T-helper 2 cell (primary cell): ENCODE measurements at places on chromosomes 2 and 18.
A peak's percentile ranks its signal among the peaks of the same experiment; 100 is the strongest.

DNA sequence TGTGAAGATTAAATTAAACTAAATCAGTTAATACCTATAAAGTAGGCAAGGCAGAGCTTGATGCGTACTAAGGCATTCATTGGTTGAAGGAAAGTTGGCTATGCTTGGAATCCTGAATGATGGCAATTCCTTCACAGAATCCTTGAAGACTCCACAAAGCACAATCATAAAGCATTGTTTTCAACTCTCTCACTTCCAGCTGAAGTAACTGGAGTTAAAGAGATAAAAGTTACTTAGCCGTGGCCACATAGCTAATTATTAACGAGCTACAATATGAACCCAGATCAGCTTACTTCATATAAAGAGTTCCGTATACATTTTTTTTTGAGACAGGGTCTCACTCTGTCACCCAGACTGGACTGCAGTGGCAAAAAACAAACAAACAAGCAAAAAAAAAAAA lies 483.9 kb upstream of the DDX18 start:
- DNase-seq = no peak

- no peak for DNase-seq
These were observed 596.6 kb downstream of the XIRP2 start for GRCh38 chr2:167484875-167485274.

DNA sequence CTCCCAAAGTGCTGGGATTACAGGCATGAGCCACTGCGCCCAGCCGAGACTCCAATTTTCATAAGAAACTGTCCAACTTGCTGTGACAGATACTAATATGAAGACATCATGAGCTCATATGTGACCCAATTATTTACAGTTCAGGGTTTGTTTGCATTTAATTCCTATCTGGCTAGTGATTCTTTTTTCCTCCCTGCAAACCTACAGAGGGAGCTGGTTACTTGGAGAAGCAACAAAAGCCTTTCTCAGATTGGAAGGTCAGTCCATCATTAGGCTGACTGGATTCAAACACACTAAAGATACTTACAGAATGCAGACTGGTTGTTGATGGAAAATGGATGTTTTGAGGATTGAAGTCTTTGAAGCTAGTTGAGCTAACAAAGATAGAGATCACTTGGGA lies 176.4 kb downstream of the ANKRD44 start:
- DNase-seq = no peak

GRCh38 chr2:156489750-156490465 lies 53.7 kb downstream of the GPD2 start:
- peak; percentile 48 for DNase-seq

DNA sequence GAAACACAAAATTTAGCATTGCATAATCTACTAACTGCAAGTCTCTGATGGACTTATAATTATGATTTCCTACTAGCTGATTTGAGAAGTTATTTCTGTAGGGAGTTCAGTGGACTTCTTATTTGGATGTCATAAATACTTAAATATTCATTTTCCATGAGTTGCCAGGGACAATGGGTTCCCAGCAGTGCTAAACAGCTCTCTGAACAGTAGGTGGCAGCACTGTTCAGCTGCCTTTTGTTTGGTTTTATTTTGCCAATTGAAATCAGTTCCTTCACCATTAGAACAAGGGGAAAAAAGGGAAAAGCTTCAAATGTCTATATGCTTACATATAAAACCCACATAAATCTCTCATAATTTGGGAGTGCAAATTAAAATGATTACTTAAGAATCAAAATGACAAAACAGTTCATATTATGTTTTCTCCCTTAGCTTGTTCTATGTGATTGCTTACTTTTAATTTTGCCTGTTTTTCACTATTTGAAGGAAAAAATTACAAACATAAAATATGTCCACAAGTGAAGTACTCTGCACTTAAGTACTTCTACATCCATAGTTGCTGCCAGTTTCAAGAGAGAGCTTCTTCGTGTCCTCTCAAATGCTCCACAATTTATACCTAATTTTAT lies 898.9 kb downstream of the CPS1 start:
- no peak for DNase-seq

DNA sequence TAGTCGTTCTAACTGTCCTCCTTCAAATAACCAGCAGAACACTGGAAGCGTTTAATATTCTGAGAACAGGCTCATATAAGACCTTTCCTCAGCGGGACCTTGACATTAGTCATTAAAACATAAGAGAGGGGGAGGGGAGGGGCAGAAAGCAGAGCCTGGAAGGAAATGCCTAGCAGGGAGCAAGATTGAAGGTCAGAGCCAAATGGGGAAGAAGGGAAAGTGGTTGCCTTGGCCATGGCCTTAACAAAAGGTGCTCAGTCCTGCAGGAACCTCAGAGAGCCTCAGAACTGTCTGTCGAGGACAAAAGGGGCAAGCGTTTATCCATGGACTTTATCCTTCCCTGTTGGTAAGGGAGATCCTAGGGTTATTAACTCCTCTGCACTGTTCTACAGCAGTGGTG lies 856 bp upstream of the PLA2R1 start:
- no peak for DNase-seq
